ENCODE measurements at places on chromosomes 6 and 20.

- DNase-seq: no peak
Measured at GRCh38 chr20:22861990-22862389, 173.1 kb upstream of the SSTR4 start.

DNA sequence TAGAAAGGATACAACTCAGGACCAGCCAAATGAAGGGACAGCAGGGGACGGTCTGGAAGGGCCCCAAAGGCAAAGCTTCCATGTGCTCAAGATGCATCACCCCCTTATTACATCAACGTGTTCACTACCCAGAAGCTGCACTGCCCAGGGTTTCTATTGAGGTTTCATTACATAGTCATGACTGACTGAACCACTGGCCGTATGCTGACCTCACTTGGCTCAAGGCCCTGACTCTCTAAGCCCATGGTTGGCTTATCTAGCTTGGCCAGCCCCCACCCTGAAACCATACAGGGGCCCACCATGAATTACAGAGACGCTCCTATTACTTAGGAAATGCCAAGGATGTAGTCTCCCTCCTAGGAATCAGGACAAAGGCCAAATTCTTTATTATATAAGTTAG lies 179.4 kb downstream of the FOXC1 start:
- DNase-seq: no peak

- no peak for DNase-seq
Measured at GRCh38 chr6:30855429-30856075, 28.8 kb upstream of the DDR1 start.

DNA sequence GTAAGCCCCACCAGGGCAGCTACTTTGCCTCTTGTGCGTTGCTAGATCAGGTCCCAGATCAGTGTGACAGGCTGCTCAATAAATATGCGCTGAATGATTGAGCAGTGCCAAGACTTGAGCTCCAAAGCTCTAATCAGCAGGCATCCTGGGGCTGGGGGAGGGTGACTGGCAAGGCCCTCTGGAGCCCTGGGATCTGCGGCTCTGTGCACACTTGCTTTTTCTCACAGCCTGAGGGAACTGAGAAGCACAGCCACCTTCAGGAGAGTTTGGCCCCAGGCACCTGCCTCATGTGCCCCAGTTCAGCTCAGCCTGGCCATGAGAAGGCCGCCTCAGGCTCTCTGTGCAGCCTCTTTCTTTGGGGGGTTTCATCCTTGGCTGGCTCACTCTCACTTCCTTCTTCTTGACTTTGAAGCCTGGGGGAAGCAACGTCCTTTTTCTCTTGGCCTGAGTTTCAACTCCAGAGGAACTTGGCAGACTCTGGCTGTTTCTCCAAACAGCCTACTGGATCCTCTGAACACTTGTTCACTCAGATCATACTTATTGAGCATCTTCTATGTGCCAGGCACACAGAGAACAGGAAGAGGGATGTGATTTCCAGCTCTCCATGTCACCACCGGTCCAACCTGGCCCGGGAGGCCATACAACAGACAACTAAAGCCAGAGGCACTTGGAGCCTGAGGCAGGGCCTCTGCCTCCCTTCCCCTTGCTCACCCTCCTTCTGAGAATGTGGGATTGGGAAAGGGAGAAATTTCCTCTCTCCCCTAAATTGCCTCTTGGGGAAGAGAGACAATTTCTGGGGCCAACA lies 114.0 kb downstream of the VEGFA start:
- no peak for DNase-seq

- DNase-seq: no peak
Measured at GRCh38 chr6:129852257-129852858, 8.8 kb downstream of the TMEM244 start.

DNA sequence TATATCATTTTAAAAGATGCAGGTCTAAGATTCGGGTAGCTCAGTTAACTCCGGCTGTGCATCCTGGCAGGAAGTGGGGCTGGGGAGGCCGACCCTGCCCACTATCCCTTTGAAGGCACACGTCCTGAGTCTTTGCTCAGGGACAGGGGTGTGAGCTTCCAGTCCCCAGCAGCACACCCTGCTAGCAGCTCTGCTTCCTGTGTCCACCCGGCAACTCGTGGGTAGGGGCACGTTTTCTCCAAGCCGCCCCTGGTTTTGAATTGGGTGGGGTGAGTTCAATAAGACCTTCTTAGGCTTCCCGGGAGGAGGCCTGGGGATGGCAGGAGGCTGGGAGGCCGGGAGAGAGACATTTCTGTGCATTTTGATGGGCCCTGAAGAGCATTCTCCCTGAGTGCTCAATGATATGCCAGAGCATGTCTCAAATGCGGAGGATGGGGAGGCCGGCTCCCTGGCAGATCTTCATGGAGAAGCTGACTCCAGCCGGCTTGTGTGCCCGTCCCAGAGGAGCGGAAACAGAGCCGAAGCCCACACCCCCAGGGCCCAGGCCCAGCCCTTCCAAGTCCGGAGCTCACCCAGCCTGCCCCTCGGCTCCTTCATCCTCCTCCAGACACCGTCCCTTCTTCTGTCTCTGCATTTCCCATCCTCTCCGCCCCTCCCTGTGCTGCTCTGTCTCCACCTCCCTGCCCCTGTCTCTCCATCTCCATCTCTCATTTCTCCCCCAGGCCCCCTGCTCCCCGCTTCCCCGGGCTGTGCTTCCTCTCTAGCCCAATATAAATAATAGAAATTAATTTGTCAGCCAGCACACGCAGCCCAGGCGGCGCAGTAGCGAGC lies 36.3 kb upstream of the ZFAND3 start:
- no peak for DNase-seq

GRCh38 chr6:127554435-127555006 lies 22.5 kb upstream of the C6orf58 start:
- no peak for DNase-seq

- DNase-seq: no peak
Measured at GRCh38 chr6:25689966-25690365, 38.0 kb downstream of the SCGN start.

DNA sequence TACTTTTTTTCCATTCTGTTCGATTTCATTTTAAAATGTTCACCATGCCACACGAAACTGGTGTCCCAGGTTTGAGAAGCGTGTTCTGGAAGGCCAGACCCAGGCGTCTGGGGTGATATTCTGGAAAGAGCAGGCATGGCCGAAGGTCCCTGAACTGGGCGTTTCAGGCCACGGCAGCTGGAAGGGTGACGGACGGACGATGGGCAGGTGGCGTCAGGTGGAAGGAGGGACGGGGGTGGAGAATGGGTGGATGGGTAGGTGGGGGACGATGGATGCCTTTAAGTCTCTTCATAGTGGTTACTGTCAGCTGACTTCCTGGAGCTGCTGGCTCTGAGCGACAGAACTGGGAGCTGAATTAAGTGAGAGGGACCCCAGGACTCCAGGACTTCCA lies 44.6 kb downstream of the CDH4 start:
- DNase-seq: no peak

DNA sequence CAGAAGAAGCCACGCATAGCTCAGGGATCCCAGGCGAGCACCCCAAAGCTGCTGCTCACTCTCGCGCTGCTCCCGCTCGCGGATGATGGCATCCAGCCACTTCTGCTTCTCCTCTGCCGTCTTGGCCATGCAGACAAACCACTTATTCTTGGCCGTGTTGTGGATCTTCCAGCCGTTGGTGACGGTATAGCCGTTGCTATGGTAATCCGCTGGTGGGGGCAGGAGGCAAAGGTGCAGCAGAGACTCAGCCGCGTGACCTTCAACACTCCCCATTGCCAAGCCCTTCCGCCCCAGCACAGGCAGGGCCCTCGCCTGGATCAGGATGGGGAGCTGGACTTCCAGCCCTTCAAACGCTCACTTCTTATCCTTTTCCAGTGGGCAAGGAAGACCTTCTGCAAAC lies 136.9 kb downstream of the PREX1 start:
- no peak for DNase-seq

DNA sequence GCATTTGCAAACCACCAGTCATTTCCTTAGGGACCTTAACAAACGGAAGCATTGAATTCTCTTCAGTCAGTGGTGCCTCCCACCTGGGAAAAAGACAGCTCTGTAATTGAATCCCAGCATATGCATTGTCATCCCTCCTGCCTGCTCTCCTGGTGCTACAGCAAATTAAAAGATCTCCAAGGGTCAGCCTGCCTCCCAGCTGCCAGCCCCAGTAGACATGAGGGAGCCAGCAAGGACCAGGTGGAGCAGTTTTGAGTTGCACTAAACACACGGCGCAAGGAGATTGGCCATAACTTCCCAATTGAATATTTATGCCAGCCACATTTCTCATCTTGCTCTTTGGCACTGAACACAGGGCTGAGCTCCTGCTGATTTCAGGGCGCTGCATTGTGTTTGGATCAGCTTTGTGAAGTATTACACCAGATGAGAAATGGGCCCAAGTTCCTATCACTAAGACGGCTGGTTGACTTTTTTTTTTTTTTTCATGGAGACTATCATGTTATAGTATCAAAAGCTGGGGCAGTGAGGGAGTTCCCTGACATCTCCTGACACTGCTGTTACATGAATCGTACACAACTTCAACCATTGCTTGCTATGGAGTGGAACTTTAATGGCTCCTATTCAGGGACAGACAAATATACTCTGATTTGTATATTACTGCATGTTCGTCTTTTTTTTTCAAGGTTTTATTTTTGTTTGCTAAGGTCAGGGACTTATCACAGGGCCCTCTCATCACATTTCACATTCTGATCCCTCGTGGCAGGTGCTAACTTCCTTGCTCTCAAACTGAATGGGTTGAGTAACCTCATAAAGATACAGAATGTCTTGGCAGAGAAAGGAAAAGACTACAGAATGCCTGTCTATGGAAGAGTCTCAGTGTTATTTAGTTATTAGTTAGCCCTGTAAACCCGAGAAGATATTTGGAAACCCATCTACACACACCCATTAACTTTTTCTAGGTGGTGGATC lies 191.1 kb downstream of the EYA4 start:
- no peak for DNase-seq

DNA sequence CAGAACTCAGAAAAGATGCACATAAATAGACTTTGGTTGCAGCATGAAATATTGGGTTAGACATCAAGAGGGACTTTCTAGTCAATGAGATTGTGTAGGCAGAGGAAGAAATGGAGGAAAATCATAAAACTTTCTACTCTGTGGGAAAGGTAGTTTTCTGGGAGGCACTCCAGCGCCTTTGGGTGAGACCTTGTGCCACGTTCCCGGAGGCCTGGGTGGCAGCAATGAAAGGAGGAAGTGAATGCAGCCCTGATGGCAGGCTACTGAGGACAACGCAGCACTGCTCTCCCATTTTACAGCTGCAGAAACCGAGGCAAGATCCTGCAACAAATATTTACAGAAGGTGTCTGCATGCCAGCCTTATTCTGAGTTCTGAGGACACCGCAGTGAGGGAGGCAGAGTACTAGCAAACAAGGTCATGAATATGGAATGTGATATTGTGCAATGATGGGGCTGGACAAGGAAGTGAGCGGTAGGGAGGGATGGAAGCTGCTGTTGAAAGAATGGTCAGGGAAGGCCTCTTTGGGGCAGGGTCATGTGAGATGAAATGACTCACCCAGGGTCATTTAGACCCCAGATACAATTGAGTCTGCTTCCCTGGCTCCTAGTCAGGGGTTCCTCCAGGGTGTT lies 159.1 kb downstream of the TFAP2C start:
- no peak for DNase-seq

DNA sequence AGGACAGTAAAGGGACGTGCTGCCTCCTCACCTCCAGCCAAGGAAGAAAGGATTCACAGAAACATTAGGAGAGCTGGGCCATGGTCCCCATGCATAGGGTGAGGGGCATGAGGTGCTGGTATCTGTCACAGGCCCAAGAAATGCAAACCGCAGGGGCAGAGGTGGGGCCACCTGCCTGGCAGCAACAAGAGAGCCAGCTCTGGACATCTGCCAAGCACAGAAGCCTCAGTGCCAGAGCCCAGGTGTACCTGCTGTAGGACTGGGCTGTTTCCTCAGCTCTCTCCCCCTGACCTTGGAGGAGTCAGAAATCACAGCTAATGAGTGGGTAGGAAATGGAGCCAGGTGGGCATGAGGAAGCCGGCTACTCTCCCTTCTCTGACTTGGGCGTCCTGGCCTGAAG lies 45.3 kb downstream of the SLC2A12 start:
- DNase-seq: no peak

DNA sequence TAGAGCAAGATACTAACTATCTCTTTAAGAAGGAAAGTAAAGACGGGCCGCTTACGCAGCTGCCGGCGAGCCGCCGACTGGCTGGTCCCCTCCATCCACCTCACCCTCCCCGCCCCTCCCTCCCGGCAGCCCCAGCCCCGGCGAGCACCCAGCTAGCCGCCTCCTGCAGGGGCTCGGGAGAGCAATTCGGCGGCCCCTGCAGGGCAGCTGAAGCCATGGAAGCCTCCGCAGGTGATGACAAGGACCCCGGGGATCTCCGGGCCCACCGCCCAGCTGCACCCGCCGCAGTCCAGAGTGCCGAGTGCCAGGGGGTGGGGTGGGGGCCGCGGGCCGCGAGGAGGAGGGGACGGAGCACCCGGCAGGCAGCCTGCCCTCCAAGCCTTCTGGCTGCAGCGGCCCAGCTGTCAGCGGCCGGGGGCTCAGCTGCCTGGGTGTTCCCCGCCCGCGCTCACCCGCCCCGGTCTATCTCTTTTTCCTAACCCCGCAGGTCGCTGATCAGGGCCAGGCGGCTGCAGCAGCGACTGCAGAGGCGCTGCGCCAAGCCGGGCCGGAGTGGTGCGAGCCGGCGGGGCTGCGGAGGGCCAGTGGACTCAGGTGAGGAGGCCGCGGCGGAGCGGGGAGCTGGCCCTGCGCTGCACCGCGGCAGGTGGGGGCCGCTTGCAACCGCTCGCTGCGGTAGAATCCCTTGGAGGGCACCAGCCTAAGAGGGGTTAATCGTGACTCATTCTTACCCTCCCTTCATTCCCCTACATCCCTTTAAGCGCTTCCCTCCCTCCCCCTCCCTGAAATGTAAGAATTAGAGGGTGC lies at the start of gene SNPH:
TSS of gene SNPH (plus strand) at position 128 of the 807 bp plus-strand sequence. CDS start 29,946 bp downstream, outside the sequence.
- DNase-seq: peak; percentile 58

DNA sequence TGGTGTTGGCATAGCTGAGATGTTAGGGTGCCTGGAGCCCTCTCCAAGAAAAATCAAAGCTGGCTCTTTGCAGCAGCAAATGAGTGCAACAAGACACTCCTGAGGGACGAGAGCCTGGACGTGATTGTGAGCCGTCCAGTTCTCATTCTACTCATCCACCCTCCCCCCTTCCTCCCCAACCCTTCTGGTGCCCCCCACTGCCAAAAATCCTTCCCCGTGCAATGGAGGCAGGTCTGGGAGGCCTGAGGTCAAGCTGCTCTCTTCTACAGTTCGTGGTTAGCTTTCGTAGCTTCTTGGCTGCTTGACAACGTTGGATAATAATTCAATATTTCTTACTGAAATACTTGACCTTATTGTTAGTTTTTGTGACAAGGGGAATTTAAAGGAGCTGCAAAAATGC lies 185.3 kb upstream of the SUPT3H start:
- DNase-seq: no peak

DNA sequence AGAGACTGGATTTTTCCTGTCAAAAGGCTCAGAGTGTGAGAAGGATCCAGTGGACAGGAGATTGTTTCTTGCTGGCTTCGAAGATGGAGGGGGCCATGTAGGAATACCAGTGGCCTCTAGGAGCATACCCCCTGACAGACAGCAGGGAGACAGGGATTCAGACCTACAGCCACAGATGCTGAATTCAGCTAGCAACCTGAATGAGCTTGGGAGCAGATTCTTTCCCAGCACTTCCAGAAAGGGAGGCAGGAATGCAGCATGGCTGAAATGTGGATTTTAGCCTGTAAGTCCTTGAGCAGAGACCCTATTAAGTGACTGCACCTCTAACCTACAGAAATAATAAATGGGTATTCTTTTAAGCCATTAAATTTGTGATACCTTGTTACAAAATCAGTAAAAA lies 44.6 kb downstream of the STXBP5 start:
- no peak for DNase-seq

GRCh38 chr20:11230999-11231398 lies 557.2 kb upstream of the JAG1 start:
- DNase-seq: no peak
